DMS53 (cell line): ENCODE measurements at places on chromosomes 1 and 21.

DNA sequence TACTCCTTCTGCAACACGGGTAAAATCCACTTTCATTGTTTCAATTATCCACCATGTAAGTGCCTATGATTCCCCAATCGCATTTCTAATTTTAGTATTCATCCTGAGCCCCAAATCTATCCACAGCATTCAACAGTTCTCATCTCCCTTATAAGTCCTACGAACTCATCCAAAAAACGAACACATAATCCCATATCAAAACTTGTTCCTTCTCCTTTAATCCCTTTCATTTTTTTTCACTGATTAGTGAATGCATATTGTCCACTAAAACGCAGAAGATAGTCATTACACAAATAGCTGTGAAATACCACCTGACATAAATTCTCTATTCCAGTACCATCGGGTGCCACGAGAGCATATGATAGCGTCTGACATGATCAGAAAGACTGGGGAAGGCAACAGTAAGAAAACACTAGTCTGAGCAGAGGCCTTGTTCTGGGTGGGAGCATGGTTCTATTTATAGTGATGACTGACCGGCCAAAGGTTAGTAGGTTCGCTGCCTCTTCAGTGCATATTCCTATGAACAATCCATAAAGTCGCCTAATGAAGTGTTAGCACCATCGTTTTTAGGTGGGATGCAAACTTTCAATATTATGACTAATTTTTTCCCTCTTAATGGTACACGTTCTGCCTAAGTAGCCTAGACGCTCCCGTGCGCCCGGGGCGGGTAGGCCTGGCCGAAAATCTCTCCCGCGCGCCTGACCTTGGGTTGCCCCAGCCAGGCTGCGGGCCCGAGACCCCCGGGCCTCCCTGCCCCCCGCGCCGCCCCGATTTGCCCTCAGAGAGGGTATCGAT, 648 bp downstream of the ATP5PF start:
- DNase-seq, result peak; percentile 46

DNA sequence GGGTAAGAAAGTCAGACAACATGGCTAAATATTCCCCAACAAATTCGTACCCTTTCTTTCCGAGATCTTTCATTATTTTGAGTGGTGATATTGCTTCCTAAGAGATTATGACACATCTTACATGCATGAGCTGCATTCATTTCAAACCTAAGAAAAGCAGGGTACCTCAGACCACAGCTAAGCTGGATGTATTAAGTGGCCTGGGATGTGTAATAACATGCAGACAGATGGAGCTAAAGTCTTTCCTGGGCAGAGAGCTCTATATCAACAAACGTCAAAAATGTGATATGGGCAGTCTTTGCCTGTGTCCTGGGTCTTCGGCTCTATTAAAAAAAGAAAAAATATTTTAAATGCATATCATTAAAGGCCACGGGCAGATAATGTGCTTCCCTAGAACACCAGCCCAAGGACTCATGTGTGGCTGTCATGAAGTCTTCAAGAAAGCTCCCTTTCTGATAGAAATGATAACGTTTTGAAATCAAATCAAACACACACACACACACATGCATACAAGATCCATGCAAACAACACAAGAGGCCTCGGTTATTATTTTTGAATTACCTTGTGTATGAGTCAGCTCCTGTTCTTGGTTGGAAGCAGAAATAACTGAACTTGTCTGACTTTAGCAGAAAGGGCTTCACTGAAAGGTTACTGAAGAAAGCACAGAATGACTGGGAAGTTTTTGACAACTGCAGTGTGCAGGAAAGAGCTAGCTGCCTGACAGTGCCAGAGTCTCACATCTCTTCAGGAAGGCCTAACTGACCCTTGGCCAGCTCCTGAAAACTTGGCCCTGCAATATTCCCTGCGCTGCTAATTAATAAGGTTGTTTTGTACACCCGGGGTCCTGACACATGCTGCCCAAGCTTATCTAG, 231.2 kb downstream of the DSCAM start:
- peak; percentile 81 for DNase-seq

DNA sequence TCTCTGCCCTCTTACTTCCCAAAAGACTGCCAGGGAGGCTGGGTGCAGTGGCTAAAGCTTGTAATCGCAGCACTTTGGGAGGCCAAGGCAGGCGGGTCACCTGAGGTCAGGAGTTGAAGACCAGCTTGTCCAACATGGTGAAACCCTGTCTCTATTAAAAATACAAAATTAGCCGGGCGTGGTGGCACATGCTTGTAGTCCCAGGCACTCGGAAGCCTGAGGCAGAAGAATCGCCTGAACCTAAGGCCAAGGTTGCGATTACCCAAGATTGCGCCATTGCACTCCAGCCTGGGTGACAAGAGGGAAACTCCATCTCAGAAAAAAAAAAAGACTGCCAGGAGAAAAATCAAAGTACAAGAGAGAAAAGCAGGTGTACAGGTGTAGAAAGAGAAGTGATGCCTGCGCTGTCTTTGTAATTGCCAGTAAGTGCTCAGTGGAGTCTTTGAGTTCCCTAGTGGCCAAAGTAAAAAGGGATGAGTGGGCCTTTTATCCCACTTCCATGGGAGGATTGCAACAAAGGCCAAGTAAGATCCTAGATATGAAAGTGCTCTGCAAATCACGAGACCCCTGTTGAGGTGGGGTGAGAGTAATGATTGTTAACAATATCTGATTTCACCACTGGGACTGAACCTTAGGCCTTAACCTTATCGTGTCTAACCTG, 94.7 kb upstream of the WNT4 start:
- DNase-seq, result no peak

DNA sequence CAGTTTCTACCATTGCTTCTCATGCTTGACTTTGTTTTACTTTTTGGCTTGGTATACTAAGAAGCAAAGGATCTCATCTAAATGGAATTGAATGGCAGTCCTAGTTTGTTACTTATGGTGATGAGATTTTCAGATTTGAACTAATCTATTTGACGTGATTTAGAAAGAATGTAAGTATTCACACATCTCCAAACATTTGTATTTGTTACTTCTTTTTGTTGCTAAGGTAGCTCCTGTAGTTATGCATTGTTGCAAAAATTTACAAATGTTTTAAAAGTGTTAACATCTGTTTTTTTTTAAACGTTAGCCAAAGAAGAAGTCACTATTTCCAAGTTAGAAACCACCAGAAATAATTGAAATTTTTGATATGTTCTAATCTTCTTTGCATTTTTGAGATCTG, 222.5 kb downstream of the RPS6KC1 start:
- DNase-seq, result no peak

GRCh38 chr21:45977396-45977795, 4.2 kb upstream of the COL6A1 start:
- DNase-seq, result no peak

DNA sequence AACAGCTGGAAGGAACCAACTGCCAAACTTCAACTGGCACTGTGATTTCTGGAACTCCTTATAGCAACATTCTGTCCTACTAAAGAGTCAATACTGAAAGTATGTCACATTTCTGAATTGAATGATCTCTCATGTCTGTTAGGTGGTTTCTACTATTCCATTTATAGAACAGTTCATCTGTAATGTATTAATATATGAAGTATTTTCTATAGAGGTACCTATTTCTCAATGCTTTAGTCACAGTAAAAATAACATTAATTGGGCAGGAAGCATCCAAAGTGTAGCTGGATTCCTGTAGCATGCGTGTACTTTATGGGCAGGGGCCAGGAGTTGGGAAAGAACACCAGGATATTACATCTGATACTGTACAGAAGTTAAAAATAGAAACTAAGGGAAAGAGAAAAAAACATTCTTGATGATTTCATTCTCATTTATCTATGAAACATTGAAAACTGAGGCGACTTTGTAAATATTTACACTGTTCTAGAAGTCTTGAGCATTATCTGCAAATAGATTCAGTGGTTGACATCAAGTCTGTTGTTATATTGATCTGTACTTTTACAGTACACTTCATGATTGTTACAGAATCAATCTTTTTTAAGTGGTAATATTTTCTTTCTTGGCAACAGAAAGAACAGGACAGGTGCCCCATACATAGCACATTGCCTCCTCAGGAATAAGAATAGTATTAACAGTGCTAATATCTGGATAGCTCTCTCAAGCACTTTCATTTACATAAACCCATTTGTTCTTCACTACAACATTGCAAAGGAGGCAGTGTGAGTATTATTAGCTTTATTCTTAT, 6.2 kb upstream of the ZNF281 start:
- DNase-seq, result peak; percentile 76

GRCh38 chr1:183804387-183804786, 533 bp upstream of the RGL1 start:
- DNase-seq, result peak; percentile 26
